ENCODE measurements at places on chromosomes 3 and 15. TPM values are rescaled to one million over a fixed set of nuclear protein-coding genes. Genes with fewer than 3 reads are reported as not detected.

The HYAL1 gene
- polyA plus RNA-seq: 0.25 TPM

The MAP1A gene
- polyA plus RNA-seq: 48.5 TPM

The SPESP1 gene
- polyA plus RNA-seq: 5.7 TPM

The SHF gene
- 4.7 TPM for polyA plus RNA-seq

The POC1A gene
- polyA plus RNA-seq: 4.5 TPM

The LDHAL6B gene
- not detected for polyA plus RNA-seq

The TMC3 gene
- polyA plus RNA-seq: not detected

The TRPM1 gene
- not detected for polyA plus RNA-seq

The ANKRD34C gene
- polyA plus RNA-seq: not detected

The LXN gene
- polyA plus RNA-seq: 281 TPM

Measured in AG04450 (cell line).